Right lobe of liver (tissue), 6 donors: ENCODE measurements at places on chromosomes 5 and 9. TPM values are rescaled to one million over a fixed set of nuclear protein-coding genes. Genes with fewer than 3 reads are reported as not detected.

SOWAHA gene
- 0.95 TPM for total RNA-seq

PCDHB13 gene
- 0.72 TPM for total RNA-seq

LEAP2 gene
- total RNA-seq, result 257 TPM

PCAT7 gene
- total RNA-seq, result 0.37 TPM

STKLD1 gene
- total RNA-seq, result 2.6 TPM

PTPN3 gene
- total RNA-seq, result 30.3 TPM

SYK gene
- total RNA-seq, result 3.7 TPM

DMRT1 gene
- total RNA-seq, result not detected

THOC3 gene
- total RNA-seq, result 21.9 TPM

OR1J2 gene
- total RNA-seq, result not detected

DNA sequence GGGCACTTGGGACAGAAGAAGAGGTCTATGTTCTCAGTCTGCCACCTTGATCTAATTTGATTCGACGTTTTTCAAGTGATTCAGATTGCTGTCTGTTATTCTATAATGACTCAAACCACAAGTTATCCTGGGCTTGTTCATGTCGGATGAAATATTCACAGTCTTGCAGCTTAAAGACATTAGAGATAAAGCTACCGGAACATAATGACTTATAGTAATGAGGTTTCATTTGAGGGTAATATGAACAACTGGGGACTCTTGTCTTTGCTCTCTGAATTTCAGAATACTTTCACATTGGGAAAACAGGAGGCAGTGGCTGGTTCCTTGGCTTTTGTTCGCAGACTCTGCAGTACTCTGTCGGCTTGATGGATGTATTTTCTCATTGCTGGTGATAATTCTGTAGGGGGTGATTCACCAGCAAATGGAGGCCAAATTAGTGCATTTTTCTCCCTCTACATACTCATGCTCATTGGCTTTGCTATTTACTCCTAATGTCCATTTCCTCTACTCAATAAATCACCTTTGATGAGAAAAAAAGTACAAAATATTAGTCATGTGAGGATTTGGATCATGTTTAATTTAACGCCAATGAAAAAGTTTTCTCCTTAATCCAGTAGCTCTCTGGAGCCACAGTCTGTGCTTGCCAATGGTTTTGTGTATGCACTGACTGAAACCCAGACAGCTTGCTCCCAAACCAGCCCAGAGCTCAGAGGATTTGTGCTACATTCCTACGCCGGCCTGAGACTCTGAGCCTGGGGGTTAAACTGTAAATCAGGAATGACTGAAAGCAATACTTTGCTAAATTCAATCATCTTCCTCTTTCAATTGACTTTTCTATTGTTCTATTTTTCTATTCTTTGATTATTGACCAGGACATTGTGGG, 154.7 kb upstream of the ANKH start:
- no peak for DNase-seq

- DNase-seq, result peak; percentile 49
Measured at GRCh38 chr9:133691191-133691590, 47.0 kb downstream of the SARDH start.

DNA sequence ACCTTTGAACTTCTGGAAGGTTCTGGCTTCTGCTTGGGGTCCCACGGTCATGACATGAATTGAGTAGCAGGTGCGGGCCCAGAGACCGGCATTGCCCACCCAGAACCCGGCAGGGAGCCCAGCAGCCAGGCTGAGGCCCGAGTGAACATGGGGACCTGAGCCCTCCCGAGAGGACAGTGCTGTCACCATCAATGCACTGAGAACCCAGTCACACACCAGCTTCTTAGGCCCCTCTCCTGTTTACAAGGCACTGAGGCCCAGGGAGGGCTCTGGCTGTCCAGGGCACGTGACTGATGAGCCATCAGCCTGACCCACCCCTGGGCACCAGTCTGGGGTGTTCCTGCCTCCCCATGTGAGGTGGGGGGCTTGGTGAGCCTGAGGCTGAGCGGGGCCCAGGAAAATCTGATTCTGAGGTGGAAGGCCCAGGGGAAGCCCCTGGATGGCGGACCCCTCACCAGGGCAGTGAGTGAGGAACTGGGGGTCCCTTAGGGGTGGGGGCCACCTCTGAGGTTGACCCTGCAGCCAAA, 60.3 kb upstream of the RNU6ATAC start:
- peak; percentile 19 for DNase-seq

DNA sequence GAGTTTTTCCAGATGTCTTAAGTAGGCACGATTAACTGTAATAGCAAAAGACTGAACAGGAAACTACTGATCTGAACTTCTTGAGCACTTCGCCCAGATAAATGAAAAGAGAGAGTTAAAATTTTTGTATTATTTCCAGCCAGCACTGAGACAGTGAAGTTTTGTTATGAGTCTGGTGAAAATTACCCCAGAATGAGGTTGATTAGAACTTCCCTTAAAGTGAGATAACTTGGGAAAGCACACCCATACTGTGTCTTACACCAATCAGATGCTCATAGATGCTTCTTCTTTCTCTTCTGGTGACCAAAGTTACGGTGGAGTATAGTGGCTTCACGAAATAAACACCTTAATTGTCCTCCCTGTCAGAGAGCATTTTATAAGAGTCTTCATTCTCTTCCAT, 131.8 kb upstream of the SLC12A2 start:
- DNase-seq, result no peak

DNA sequence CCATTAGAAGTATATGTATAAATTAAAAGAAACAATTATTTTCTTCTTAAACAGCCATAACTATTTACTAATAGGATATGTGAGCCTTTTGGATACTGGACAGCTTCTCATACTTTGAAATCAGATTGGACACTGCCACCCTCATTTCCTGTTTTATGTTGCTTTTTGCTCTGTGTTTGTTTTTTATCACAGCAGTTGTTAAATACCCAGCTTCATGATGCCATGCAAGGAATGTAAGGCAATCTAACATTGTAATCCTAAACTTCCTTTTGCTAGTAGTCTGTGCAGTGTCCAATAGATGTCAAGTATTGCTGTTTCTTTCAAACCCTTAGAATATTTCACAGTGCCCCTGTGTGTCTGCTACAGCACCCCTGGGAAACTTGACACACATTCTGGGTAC, 56.2 kb downstream of the CNTLN start:
- no peak for DNase-seq

DNA sequence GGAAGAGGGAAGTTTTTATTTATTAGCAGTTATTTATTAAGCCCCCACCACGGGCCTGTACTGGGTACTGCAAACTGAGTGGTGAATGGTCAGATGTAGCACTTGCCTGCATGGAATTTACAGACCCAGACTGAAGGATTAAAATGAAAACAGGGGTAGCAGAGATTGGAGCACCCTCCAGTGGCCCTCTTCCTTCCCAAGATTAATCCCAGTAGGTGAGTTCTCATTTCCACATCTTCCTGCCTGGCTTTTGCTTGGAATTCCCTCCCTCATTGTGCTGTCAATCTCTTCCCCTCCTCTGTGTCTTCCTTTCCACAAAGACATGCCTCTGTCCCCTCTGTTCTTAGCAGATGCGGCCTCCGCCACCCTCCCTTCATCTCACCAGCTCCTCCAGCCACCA, 39.2 kb downstream of the MVB12B start:
- no peak for DNase-seq

- DNase-seq, result no peak
Measured at GRCh38 chr9:61665330-61665751, 475.5 kb downstream of the SPATA31A7 start.

GRCh38 chr5:23631302-23632045, 124.1 kb downstream of the PRDM9 start:
- DNase-seq, result no peak

DNA sequence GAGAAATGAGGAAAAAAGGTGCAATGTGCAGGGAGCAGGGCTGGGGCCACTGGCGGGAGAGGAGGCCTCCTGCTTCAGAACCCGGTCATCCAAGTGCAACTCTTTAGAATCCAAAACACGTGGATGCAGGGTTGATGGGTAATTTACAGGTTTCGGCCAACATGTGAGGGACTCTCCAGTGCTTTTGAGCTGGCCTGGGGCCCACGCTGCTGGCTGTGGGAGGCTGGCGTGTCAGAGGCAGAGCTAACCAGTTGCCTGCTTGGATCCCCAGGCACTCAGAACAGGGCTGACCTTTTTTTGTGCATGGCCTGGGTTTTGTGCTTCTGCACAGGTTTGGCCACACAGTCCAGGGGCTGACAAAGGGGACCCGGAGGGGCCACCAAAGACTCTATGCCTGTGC, 61.6 kb downstream of the GADD45G start:
- no peak for DNase-seq

GRCh38 chr9:87665505-87665904, 60.4 kb upstream of the CTSL start:
- DNase-seq, result no peak

DNA sequence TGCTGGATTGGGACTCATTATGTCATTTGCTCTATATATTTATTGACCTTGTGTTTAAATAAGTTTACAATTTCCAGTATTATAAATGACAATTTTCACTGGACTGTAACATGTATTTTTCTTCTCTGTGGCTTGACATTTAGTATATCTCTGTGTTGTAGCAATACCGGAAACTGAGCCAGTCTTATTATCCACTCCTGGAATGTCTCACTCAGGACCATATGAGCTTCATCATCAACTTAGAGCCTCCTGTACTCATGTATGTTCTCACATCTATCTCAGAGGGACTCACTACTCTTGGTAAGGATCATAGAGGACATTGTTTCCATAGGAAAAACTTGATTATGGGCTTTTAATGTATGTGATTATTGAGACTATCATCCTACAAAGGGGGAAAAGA, 66.5 kb upstream of the TLX3 start:
- DNase-seq, result no peak

GRCh38 chr9:94772144-94772543, 45.6 kb downstream of the AOPEP start:
- no peak for DNase-seq

- DNase-seq, result no peak
Measured at GRCh38 chr5:157120102-157120501, 11.3 kb upstream of the HAVCR2 start.

- no peak for DNase-seq
Measured at GRCh38 chr5:36238502-36239295, 3.0 kb downstream of the NADK2 start.

DNA sequence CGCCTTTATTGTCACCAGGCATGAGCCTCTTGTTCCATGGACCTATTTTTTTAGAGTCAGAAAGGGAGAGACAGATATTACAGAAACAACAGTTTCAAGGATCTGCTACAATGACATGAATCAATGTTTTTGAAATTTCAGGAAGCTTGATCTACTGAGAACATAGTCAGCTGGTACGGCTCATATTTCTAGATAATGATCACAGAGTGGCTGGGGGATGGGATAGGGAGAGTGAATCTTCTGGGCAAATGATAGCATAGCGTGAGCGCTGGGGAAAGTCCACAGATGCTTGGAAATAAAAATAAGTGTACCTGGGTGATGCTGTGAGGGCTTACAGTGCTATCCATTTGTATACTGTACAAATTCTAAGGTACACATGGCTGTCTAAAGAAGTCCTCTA, 340.4 kb downstream of the EBF1 start:
- DNase-seq, result no peak

GRCh38 chr9:89562186-89562814, 42.5 kb upstream of the GADD45G start:
- DNase-seq, result no peak

DNA sequence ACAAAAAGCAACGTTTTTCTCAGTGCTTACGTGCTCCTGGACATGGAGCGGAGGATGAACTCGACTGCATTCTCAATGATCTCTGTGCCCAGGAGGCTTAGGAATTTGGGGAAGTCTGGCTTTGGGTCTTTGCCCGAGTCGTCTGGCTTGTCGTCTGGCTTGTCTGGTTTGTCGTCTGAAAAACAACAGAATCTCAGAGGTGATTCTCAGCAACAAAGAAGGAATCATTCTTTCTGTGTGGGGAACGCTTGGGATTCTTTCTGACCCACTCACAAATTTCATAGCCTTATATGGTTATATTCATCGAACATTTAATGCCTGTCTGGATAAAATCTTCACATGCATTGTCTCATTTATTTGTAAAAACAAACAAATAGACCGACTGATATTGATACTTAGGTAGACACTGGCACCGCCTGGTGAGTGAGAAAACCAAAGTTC, 4.7 kb downstream of the C5orf46 start:
- no peak for DNase-seq

DNA sequence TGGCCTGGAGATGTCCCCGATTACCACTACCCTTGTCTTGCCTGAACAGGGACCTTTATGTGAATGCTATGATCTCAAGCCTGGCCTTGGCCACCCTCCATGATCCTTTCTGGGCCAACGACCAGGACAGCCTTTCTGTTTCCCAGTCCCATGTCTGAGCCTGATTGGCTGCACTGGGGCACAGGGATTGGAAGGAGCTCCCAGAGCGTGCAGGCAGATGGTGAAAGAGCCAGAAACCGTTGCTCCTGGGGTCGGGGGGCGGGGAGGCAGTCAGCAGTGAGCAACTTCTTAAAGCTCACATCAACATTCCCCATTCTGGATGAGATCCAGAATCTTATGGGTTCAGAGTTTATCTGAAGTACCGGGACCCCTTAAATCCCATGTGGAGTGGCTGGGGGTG, 84.4 kb downstream of the INSYN2B start:
- DNase-seq, result no peak
